ENCODE measurements at places on chromosomes 3 and 15.

- no peak for DNase-seq
Measured at GRCh38 chr3:157607826-157608405, 104.7 kb upstream of the VEPH1 start.

DNA sequence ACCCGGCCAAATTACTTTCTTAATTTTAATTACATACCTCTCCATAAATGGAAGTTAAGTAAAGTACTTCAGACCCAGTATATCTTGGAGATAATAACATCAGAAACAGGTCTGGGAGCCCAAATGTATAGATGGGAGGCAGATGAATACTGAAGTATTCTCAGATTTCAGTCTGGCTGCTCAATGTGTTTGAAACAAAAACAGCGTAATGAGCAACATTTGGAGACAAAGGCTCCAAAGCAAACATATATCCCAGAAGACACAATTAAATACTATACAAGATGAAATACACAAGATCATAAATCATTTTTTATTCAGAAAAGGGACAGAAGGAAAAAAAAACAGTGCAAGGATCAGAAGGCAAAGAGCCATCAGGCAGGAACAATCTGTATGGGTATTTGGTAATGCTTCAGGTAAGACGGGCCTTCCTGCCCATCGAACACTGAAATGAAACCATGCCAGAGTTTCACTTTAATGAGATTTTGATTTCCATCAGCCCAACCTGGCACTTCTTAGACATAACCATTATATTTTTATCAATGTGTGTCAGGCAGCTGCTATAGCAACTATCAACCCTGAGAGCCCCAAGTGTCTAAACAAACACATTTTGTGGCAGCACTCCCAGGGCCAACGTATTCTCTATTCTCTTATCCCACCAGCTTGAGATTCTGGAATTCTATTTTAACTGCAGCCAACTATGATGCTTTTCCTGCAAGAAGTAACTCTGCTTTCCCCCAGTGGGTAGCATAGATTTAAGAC, 210.8 kb downstream of the STT3B start:
- DNase-seq: no peak

GRCh38 chr3:70716832-70717231, 404.4 kb upstream of the MDFIC2 start:
- no peak for DNase-seq

DNA sequence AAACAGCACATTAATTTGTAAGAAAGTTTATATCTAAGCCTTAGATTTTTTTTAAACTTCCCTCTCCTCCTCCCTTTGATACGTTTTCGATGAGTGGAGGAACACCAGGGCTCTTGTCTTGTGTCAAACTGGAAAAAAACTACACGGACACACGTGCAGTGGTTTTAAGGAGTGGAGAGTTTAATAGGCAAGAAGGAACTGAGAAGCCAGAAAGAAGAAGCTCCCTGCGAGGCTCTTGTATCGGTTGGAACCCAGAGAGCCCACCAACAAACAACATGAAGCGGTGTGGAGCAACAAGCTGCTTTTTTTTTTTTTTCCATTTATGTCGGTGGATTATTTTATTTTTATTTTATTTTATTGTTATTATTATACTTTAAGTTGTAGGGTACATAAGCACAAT, 18.6 kb downstream of the NDUFB4 start:
- DNase-seq: no peak

DNA sequence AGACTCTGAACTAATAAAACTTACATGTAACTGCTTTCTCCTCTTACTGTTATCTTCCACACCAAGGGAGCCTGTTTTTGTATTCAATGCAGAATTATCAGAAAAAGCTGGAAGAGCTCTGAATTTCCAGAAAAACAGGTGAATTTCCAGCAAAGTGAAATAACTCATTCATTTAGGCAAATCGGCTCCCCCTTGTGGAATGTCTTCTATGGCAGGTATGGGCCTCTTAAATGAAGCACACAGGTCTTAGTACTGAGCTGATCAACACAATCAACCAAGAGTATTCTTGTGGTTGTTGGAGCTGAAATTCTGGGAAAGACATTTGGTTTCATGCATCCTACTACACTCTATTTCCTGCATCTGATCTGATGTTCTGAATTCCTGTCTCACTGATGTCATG, 31.0 kb upstream of the PTPRG start:
- DNase-seq: peak; percentile 32

GRCh38 chr3:172915911-172916514, 165.5 kb downstream of the ECT2 start:
- no peak for DNase-seq

DNA sequence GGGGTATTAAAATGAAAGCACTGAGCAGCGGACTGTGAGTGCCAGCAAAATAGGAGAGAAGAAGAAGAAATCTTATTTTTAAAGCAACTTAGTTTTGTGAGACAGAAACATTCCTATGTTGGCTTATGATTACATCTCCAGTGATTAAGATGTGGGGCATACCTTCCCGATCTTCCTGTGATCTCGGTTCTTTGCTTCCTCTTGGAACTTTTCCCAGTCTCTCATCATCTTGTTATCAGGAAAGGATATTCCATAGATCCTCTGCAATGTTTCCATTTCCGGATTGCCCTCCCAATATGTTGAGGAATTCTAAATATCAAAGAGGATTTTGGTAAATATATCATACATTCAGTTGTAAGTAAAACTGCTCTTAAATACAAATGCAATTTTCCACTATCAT, 22.2 kb downstream of the TARS3 start:
- DNase-seq: no peak

DNA sequence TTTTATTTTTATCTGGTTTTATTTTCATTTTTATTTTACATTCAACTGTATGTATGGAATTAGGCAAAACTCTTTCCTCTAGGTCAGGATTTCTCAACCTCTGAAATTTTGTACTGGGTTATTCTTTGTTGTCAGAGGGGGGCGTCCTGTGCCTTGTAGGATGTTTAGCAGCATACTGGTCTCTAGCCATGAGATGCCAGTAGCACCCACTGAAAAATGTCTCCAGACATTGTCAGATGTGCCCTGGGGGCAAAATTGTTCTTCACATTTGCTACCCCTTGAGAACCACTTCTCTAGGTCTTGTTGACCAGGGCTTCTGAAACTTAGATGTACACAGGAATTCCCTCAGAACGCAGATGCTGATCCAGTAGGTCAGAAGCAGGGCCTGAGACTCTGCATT, 5.4 kb downstream of the CHRNA5 start:
- no peak for DNase-seq

DNA sequence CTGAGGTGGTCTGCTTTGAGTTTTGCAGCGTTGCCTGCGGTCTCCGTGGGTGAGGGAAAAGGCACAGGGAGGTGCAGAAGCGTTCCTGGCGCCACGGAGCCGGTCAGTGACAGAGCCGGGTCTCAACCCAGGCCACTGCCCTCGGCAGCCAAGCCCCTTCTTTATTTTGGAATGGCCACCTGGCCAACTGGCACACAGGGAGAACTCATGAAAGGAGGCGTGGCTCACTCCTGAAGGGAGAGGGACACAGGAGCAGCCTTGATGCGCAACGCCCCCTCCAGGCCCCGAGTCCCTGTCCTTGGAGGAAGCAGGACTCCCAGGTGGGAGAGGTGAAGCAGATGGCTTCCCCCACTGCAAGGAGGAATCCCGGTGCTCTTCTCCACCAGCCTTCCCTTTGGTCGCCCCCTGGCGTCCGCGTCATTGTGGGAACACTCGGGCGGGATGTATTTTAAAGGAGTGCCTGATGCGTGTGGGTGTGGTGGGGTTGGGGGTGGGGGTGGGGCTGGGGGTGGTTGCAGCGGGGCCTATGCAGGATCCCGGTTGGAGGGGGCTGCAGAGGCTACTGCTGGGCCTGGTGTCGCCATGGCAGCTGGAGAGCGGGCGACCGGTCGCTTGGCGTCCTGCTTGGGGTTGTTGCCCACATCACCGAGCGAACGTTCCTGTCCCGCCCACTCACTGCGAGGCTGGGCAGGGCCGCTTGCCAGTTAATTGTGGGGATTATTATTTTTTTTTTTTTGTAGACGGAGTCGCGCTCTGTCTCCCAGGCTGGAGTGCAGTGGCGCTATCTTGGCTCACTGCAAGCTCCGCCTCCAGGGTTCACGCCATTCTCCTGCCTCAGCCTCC, 32.6 kb downstream of the APBA2 start:
- DNase-seq: peak; percentile 77

DNA sequence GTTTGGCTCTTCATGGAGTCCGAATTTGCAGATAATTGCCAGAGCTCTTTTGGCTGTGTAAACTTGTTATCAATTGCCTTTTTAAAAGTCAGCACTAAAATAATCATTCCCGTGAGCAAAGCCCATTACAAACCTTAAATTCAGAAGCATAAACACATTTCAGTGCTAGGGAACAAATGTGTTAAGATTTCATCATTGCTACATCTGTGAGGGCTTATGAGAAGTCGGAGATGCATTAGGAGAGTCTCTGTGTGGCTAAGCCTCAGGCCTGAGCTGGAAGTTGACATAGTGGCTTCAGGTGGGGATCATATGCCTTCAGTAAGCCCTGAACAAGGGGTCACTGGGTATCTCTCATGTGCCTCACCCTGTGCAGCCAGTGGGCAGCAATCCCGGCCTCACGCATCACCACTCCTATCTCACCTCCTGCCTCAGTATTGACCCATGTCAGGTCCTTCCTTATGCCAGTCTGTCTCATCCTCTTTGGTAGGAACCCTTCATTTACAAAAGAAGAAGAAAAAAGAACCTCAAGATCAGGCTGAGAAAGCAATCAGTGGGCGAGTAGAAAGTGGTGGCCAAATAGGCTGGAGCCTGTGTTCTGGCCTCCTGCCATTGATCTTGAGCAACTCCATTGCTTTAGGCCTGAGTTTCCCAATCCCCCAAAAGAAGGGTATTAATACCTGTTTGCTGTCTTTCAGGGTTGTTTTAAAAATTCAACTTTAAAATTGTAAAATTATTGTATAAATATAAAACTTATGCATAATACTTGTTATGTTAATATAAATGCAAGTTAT, 233.5 kb downstream of the IL20RB start:
- DNase-seq: no peak

DNA sequence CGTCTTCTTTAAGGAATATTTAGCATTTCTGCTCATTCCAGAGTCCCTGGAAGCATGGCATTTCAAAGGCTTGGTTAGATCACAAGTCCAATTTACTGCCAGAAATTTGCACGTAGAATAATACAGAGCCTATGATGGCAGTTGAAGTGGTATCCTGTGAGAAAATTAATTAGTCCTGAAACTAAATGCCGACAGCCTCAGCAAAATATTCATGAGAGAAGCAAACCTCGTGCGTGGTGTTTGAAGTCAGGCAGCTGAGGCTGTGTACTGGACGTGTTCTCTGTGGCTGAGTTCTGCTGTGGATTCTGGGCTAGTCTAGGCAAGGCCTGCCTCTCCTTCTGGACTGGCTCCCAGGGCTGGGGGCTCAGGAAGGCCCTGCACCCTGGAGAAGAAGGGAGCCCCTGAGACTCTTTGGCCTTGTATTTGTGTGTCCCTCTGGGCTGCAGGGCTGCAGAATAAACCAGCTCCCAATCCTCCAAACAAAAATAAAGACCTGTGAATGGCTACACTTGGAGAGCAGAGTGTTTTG, 106.6 kb downstream of the APBA2 start:
- no peak for DNase-seq

DNA sequence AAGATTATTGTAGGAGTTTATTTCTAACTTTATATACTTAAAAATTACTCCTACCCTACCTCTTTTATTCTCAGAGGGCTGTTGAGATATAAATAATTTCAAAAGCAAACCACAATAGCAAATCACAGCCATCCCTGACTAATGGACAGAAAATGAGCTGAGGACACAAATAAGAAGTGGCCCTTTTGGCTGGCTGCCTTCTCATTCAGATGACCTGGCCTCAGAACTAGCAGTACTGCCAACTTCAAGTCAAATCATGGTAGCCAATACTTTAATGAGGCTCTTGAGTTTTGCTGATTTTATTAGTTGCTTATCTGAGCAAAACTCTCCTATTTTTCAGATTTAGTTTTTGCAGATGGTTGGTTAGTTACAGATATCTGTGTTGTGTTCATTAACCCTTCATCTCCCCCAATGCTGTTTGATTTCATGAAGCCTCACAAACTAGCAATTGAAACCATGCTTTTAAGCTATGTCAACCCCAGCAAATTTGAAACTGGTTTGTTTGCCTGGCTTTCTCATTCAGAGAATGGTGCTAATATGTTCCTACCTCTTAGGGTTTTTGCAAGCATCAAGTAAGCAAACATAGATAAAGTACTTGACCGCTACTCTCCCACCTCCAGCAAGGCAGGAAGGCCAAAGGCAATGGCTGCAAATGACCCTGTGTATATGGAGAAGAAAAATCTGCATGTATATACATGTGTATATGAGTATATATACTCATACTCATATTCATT, 73.4 kb upstream of the HACD2 start:
- DNase-seq: no peak

- DNase-seq: no peak
Measured at GRCh38 chr3:5116538-5116937, 5.6 kb upstream of the ARL8B start.

DNA sequence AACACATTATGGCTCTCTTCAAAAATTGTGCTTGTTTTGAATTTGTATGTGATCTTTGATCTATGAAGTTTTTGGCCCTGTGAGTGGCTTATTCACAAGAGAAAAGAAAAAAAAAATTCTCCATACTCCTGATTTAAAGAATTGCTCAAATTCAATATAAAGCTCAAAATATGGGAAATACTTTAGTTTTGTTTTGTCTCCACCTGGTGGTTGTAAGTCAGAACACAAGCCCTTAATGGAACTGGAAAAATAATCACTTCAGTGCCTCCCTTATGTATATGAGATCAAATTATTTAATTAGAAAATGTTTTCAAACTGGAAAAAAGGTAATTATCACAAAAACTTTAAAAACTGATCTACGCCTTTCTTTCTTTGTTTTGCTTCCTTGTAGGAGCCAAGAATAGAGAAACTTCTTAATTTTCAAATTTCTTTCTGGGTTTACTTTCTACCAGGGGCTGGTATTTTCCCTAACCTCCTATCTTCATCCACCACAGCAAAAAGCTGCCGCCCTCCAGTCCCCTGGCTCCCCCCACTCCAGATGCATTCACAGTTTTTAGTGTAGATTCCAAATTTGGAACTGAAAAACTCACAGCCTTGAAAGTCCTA, 50.6 kb downstream of the SERP1 start:
- peak; percentile 15 for DNase-seq

GRCh38 chr3:12142476-12142875, 16.2 kb downstream of the TIMP4 start:
- DNase-seq: no peak

DNA sequence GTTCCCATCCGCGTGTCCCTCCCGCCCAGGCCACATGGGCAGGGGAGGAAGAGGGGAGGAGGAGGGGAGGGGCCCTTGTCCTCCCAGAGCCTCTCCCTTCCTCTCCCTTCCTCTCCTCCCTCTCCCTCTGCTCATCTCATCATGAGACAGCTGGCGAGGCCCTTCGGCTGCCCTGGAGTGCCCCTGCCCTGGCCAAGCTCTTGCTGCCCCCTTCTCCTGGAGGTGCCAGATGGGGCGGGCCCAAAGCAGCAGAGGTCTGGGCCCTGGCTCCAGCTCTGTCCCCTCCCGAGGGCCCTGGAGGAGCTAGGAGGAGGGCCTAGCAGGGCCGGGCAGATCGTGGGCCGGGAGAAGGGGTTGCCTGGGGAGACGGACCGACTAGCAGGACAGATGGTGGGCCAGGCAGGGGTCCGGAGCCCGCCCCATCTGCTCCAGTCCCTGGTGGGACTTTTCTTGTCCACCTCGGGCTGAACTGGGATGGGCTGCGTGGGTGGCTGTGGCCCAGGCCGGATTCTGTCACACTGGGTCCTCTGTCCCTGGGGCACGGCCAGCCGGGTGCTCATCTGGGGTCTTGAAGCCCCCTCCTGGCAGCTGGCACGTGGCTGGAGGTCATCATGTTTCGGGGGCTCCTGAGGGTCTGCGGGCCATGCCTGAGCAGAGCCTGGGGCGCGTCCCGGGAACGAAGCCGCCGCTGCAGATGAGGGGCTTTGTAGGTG, 183.4 kb downstream of the GOLGA6L6 start:
- DNase-seq: no peak

Data from endothelial cell (in vitro differentiated cells).